Thoracic aorta (tissue), 2 donors: ENCODE measurements at places on chromosomes 1 and 21. TPM values are rescaled to one million over a fixed set of nuclear protein-coding genes. Genes with fewer than 3 reads are reported as not detected.

Gene CDK18
- total RNA-seq, result 35.2 TPM

Gene CCDC17
- total RNA-seq, result 2.2 TPM

Gene SPRR1B
- not detected for total RNA-seq

Gene ALDH9A1
- 65.0 TPM for total RNA-seq

Gene KRTAP27-1
- not detected for total RNA-seq

Gene SFN
- total RNA-seq, result 3.8 TPM

Gene TMPRSS15
- total RNA-seq, result not detected

Gene TMEM53
- total RNA-seq, result 3.9 TPM

Gene EPHA2
- 20.3 TPM for total RNA-seq

Gene TRIM17
- 0.56 TPM for total RNA-seq

Gene HCN3
- 0.92 TPM for total RNA-seq

Gene SLC30A10
- total RNA-seq, result not detected

Gene EFNA4
- 1.9 TPM for total RNA-seq

Gene PROK1
- total RNA-seq, result 0.63 TPM

Gene RUNX3
- 8.5 TPM for total RNA-seq

DNA sequence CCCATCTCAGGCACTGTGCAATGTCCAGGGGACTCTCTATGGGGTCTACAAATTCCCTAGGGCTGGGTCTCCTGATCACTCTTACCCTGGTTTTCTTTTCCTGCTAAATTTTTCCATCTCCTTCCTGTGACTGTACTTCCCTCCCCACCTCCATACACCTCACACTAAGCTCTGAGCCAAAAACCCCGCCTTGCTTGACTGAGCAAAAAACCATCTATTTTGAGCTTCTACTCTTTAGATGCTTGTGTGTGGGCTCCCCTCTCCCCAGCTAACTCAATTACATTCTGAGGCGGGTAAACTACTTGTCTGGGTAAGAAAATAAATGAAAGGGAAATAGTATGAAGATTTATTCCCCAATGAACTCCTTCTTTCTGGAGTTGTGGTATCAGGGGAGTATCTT is 187.9 kb downstream of the PTPRU start:
- no peak for DNase-seq
- no peaks in the 10 kb centered on the region for H3K4me1 ChIP-seq
- H3K4me3 ChIP-seq, result no peak overlapping the region
- H3K36me3 ChIP-seq, result no peaks in the 10 kb centered on the region
- no peaks in the 10 kb centered on the region for H3K27me3 ChIP-seq
- H3K27ac ChIP-seq, result no peak overlapping the region

GRCh38 chr1:29304025-29304684 is 67.8 kb downstream of the PTPRU start:
- H3K4me1 ChIP-seq, result no peaks in the 10 kb centered on the region
- DNase-seq, result no peak
- peaks cover 27% of the 10 kb centered on the region for H3K36me3 ChIP-seq
- H3K27ac ChIP-seq, result no peak overlapping the region
- H3K4me3 ChIP-seq, result no peak overlapping the region

GRCh38 chr21:27804515-27804914 is 837.6 kb upstream of the ADAMTS5 start:
- peaks cover 6% of the 10 kb centered on the region for H3K4me1 ChIP-seq
- H3K27ac ChIP-seq, result no peak overlapping the region
- no peak for DNase-seq
- H3K27me3 ChIP-seq, result no peaks in the 10 kb centered on the region
- no peaks in the 10 kb centered on the region for H3K36me3 ChIP-seq

GRCh38 chr1:116825207-116825719 is 71.0 kb downstream of the CD2 start:
- H3K4me1 ChIP-seq, result no peaks in the 10 kb centered on the region
- DNase-seq, result no peak
- H3K4me3 ChIP-seq, result no peak overlapping the region
- no peak overlapping the region for H3K27ac ChIP-seq

DNA sequence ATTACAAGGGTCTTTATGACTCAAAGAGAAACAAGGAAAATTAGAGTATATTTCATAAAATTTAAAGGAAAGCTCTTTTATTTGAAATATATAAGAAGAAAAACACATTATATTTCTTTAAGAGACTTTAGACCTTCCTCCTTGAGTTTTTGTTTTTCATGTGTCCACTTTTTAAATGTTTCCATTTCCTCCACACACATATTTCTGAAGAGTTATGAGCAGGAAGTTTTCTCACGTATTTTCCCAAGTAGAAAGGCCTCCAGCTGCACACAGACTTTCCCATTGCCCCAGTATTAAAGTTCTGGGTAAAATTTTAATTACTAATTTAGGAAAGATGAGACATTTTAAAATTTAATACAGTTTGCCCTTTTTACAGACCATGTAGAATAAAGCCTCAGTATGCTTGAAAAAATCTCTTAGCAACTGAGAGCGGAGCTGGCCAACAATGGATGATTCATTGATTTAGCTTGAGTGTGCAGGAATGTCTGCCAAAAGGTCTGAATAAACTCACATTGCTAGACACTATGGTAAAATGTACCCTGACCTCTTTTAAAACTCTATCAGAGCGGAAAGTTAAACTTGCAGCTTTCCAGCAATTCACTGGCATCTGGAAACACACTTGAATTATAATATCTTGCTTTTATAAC is 57.9 kb downstream of the DDAH1 start:
- no peaks in the 10 kb centered on the region for H3K27me3 ChIP-seq
- peak overlapping the region; percentile 55 for H3K27ac ChIP-seq
- DNase-seq, result peak; percentile 21
- H3K4me3 ChIP-seq, result peak overlapping the region; percentile 54

DNA sequence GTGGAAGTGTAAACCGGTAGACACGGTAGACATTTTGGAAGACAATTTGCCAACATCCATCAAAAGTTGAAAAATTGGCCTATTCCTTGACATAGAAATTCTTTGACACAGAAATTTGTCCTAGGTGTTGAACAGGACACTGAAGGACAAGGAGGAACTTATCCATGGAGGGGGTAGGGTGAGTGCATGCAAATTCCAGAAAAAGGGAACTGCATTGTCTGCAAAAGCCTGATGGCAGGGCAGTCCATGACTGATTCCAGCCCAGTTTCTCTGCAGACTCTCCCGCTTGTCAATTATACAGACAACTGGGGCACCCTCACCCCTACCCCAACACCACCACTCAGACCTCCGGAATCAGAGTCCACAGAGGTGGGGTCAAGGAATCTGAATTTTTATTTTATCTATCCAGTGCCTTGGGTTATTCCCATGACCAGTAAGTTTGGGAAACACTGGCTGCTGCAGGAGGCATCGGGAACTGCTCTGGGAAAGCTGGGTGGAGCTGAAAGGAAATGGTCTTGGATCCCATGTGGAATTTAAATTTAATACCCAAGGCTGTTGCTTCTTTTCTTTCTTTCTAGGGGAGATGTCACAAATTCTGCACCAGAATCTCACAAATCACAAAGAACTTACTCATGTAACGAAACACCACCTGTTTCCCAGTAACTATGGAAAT is 103.3 kb upstream of the SLC45A1 start:
- H3K4me3 ChIP-seq, result no peak overlapping the region
- DNase-seq, result no peak
- peak overlapping the region; percentile 11 for H3K27ac ChIP-seq
- H3K4me1 ChIP-seq, result peaks cover 34% of the 10 kb centered on the region

DNA sequence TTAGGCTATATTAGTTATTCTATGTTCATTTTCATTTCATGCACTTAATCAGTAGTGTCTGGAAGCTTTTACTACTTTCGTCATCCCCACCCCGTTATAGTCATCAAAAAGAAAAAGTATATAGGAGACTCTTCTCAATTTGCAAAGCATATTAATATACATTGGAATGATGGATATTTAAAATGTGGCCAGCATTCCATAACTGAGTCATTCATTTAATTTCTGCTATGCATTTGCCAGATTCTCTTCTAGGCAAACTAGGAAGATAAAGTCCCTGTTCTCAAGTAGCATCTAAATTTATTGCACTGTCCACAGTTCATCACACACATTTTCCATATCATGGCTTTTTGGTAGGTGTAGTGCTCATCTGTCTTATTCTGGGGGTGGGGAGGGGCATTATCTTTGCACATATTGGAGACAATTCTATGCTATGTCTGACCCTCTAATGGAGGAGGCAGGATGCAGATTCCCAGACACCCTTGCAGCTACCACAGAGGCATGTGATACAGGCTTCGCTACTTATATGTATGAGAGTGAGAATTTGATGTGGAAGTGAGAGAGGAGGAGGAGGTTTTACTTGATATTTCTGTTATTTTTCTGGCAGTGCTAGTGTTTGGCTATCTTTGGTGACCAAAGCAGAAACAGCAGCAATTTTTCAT is 125.8 kb downstream of the CTH start:
- no peak overlapping the region for H3K27ac ChIP-seq
- H3K4me3 ChIP-seq, result no peak overlapping the region
- no peaks in the 10 kb centered on the region for H3K27me3 ChIP-seq
- DNase-seq, result no peak

GRCh38 chr1:233641029-233641428 is 27.1 kb downstream of the KCNK1 start:
- no peak overlapping the region for H3K27ac ChIP-seq
- DNase-seq, result no peak
- H3K27me3 ChIP-seq, result no peaks in the 10 kb centered on the region
- no peaks in the 10 kb centered on the region for H3K36me3 ChIP-seq
- no peaks in the 10 kb centered on the region for H3K4me1 ChIP-seq

DNA sequence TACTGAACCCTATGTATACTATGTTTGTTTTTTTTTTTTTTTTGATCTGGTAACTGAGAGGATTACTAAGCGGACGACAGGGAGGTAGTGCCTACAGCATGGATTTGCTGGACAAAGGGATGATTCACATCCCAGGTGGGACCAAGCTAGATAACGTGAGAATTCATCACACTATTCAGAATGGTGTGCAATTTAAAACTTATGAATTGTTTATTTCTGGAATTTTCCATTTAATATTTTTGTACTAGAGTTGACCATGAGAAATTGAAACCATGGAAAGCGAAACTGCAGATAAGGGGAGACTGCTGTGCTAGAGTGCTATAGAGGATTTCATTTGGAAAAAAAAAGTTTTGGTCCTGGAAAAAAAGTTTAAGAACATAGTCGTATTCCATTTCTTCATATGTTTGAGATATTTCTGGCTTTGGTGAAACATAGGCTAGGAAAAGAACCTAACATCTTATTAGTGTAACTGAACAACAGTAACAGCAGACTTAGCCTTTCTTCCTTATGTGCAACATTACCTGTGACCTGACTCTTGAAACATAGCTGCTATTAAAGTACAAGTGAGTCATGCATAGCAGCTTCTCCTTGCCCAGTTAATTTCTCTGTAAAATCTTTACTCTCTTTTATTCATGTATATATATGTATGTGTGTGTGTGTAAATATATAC is 202.5 kb downstream of the FGGY start:
- no peak for DNase-seq
- no peaks in the 10 kb centered on the region for H3K36me3 ChIP-seq
- H3K27me3 ChIP-seq, result no peaks in the 10 kb centered on the region
- peaks cover 31% of the 10 kb centered on the region for H3K4me1 ChIP-seq
- no peak overlapping the region for H3K27ac ChIP-seq

DNA sequence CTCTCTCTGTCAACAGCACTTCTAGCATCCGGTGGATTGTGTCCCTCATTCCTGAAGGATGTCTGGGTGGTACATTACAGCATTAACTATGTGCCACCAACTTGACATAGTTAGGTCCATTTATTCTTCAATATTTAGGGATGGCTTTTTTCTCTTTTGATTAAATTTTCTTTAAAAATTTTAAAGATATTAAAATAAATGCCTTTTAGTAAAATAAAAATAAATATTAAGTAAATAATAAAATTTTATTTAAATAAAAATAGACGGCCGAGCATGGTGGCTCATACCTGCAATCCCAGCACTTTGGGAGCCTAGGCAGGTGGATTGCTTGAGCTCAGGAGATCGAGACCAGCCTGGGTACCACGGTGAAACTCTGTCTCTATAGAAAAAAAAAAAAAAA is 9.7 kb upstream of the KLHL20 start:
- H3K36me3 ChIP-seq, result no peaks in the 10 kb centered on the region
- no peaks in the 10 kb centered on the region for H3K27me3 ChIP-seq
- DNase-seq, result no peak
- no peaks in the 10 kb centered on the region for H3K4me1 ChIP-seq

DNA sequence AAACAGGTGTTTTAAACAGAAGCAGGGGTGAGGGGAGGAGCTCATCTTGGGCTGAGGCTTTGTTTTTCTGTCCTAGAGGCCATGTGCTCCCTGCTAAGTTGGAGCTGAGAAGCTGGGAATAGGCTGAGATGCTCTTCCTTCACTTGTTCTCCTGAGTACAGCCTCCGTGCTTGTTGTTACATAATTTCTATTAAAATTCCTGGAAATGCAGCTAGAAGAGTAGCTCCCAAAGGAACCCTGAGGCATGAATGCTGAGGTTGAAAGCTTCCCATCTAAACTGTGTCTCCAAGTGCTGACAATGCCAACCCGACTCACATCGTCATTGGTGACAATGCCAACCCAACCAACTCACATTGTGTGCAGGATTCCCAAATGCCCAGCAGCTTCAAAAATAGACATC is 12.6 kb upstream of the ITPKB start:
- no peaks in the 10 kb centered on the region for H3K4me1 ChIP-seq
- no peak overlapping the region for H3K4me3 ChIP-seq
- no peaks in the 10 kb centered on the region for H3K36me3 ChIP-seq

DNA sequence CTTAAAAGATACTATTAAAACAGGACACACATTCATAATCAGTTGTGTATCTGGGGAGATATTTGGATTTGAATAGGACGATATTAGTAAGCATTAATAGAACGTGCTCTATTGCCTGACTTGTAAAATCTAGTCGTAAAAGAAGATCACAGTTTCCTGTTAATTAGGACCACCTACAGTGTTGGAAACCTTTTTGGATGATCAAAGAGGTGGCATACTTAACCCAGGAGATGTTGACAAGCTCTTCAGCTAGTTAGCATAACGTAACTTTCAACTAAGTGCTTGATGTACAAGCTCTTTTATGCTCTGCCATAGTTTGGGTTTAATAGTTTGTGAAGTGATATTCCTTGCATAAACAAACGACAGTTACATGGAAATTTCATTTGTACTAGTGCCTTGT is 293.3 kb upstream of the NR5A2 start:
- no peaks in the 10 kb centered on the region for H3K27me3 ChIP-seq
- H3K4me3 ChIP-seq, result no peak overlapping the region
- no peaks in the 10 kb centered on the region for H3K4me1 ChIP-seq
- H3K27ac ChIP-seq, result no peak overlapping the region
- DNase-seq, result no peak

DNA sequence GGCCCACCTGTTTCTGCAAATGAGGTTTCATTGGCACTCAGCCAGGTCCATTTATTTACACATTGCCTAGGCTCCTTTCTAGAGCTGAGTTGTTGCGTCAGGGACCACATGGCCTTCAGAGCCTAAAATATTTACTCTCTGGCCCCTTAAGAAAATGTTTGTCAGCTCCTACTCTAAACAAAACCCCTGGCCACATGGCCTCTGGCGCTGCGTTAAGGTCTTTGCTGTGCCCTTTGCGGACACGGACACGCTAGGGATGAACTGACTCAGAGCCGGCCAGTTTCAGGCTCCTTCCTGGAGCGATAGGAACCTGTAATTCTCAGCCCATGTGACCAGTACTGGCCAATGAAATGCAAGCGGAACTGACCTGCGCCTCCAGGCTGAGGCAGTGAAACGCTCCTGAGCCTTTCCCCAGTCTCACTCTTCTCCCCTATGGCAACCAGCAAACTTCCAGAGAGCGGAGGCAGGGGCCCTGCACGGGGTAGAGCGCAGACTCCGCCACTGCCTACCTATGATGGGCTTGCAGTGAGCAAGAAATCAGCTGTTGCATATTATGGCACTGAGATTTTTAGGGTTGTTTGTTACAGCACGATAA is 160.3 kb downstream of the ETS2 start:
- H3K27me3 ChIP-seq, result no peaks in the 10 kb centered on the region
- no peaks in the 10 kb centered on the region for H3K36me3 ChIP-seq
- no peak overlapping the region for H3K27ac ChIP-seq
- DNase-seq, result no peak
- no peaks in the 10 kb centered on the region for H3K4me1 ChIP-seq
